Activated CD8-positive, alpha-beta memory T cell treated with anti-CD3 and anti-CD28 coated beads for 1 hour (primary cell): ENCODE measurements at places on chromosomes 5 and 9.

DNA sequence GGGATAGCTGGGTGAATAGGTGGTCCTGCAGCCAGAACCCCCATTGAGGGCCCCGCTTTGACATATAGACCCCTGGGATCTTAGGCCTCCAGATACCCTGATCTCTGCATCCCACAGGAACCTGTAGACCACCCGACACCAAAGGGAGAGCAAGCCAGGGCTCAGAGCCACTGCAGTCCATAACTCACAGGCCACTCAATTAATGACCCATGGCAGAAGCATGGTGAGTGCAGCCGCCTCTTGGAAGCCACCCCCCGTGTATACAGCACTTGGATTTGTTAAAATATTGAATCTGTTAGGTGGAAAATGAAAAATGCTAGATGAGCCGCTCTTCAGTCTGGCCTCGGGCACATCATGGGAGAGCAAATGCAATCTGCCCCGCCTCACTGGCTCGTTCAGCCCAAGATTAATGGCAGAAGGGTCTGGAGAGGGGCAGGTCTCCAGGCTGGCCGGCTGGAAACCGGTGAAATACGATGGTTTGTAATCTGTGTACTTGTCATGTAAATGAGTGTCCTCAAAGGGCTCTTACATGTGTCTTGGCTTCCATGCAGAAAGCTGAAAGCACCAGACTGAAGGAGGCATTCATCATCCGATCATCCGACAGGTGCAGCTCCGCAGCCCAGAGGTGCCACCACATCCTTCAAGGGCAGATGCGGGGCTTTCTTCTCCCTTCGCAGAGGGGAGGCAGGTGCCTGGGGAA lies 111.3 kb downstream of the OLFM1 start:
- DNase-seq: no peak

DNA sequence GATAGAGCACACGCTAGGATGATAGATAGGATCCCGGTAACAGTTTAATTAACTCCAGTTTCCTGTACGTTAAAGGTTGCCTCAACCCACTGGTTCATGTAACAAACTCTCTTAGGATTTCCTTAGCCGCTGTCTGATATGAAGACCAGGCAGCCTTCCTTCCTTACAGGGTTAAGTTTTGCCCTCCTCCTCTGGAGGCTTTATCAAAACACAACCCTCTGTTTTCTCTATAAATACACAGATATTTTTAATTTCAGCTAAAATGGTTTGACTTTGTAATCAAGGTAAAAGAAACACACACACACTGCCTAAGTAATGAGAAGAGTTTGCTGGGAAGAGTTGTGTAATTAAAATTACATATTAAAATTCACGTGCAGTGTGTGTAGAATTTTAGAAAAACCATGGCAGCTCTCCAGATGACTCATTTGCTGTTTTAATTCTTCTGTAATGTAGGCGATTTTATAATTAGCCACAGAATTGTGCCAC lies 369.8 kb downstream of the CSNK1G3 start:
- DNase-seq: no peak

- DNase-seq: no peak
Observed at GRCh38 chr9:93964685-93965084, 9.5 kb upstream of the BARX1 start.

DNA sequence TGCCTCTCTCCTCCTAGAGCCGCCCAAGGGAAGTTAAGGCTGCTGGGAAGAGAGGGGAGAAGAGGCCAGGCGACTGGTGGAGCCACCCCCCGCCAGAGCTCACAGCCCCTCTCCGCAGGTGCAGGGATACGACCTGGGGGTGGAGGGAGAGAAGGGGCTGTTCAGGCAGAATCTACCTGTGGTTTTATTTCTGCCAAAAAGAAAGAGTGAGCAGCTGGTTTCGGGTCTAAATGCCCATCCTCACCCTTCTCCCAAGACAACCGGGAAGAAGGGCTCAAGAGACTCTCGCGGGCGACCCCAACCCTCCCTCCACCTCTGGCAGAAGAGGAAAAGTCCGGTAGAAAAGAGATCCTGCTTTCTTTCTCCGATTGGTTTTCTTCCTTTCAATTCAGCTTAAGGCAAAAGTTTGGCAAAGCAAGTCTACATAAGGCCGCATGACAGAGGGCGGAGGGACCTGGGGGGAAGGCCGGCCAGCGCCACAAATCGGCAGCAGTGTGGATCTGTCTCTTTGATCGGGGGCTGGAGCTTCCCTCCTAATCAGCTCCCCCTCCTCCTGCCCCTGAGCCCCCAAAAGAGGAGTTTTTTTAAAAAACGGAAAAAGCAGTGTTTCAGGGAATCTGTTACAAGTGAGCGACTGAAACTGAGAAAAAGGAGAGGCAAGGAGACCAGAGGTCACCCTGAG lies 16.3 kb downstream of the FAM78A start:
- DNase-seq: no peak

DNA sequence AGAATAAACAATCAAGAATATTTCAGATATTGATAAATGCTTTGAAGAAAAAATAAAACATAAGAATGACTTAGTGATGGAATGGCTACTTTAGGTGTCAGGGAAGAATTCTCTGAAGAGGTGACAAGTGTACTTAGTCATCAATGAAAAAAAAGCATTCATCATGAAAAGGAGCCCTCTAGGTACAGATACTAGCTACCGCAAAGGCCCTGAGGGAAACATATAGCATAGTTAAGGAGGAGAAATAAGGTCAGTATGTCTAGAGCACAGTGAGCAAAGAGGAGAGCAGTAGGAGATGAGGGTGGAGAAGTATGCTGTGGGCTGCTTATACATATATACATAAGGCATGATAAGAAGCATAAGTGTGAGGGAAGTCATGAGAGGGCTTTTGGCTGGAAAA lies 41.8 kb downstream of the CSF2 start:
- no peak for DNase-seq

- DNase-seq: no peak
Observed at GRCh38 chr9:113538701-113539430, 75.3 kb downstream of the RGS3 start.
